Upper lobe of right lung (tissue), 1 donor: ENCODE measurements at places on chromosomes 2 and 18. TPM values are rescaled to one million over a fixed set of nuclear protein-coding genes. Genes with fewer than 3 reads are reported as not detected.

KIF5C gene
- 0.49 TPM for total RNA-seq

GRCh38 chr2:129605646-129606045 is 373.8 kb upstream of the RAB6C start:
- DNase-seq, result no peak
- no peak overlapping the region for H3K27ac ChIP-seq
- H3K27me3 ChIP-seq, result no peaks in the 10 kb centered on the region
- no peaks in the 10 kb centered on the region for H3K4me1 ChIP-seq

DNA sequence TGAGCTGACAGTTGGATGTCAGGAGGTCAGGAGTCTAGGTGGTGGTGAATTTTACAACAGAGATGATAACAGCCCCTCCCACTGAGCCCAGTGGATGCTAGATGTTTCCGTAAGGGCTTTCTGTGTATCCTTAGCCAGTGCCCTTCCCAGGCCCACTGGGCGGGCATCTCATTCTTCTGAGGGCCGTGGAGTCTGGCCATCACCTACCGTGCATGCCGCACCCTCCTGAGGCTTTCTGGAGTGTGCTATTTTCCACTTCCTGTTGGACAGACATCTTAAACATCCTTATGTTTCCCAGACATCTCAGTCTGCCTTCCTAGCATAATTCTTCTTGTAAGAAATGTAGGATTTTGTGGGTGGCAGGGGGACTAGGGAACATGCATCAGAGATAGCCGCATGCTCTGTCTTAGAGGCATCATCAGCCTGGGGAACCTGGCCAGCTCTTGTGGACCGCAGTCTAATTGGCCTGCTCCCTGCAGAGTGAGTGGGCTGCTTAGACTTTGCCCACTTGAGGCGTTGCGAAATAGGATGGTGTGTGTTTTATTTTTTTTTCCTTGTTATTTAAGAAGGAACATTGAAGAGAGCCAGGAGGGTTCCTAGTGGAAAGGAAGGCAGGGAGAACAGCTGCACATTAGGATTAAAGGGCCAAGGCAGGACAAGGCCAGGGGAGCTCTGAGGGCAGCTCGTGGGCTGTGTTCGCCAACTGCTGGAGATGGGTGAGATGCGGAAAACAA is 135.8 kb downstream of the SH3RF3 start:
- H3K36me3 ChIP-seq, result no peaks in the 10 kb centered on the region
- H3K27me3 ChIP-seq, result no peaks in the 10 kb centered on the region

DLX2 gene
- total RNA-seq, result not detected

DNA sequence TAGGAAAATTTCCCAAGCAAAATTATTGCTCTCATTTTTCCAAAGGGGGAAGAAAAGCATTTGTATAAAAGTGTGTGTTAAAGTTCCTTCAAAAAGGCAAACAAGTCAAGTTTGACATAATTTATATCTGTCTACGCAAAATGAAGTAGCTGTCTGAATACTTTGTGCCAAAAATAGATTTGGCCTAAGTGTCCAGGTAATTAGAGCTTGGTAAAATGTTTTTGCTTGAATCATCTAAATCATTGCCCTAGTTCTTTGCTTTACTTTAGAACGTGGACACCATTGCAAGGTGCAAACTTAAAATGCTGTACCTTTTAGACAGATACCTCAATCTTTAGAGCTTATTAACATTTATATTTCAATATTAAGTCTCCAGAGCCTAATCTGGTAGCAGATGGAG is 97.6 kb upstream of the MAPRE2 start:
- no peak overlapping the region for H3K4me3 ChIP-seq
- no peak for DNase-seq
- H3K4me1 ChIP-seq, result no peaks in the 10 kb centered on the region
- no peak overlapping the region for H3K27ac ChIP-seq

GRCh38 chr2:15243762-15244161 is 317.4 kb downstream of the NBAS start:
- H3K4me1 ChIP-seq, result no peaks in the 10 kb centered on the region
- DNase-seq, result no peak
- H3K4me3 ChIP-seq, result no peak overlapping the region
- no peaks in the 10 kb centered on the region for H3K36me3 ChIP-seq

GRCh38 chr2:100260712-100261620 is 61.3 kb downstream of the LONRF2 start:
- DNase-seq, result no peak
- no peak overlapping the region for H3K27ac ChIP-seq
- H3K4me1 ChIP-seq, result no peaks in the 10 kb centered on the region

DNA sequence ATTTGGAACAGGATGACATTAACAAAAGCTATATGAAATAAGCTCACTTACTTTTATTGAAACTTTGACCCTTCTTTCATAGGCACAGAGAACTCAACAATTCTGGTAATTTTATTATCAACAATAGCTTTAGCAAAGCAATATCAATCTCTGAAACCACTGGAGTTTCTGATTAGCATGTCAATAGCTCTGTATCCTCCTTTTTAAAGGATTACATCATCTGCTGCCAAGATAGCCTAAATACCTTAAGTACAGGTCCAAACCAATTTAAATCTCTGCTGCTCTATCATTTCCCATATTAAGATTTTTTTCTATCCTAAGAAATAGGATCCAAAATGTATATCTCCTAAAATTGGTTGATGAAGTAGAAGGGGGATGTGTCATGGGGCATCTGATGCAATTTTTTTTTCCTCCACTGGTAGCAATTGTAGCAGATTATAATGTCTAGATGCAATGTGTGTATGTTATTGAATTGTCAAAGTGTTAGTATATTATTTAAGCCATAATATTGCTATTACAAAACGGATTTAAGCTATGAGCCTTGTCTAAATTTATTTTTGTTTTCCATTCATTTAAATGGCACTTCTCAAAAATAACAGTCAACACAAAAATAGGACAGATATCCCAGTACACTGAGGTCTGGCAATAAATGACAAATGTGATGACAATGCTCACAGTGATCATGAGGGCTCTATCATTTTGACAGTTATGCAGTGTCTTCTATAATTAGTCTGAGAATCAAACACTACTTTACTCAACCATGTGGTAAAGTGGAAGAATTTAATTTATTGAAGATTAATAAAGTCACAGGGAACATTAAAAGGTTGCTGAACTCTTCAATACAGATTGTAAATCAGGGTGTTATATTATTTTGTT is 328.4 kb downstream of the CDH7 start:
- no peaks in the 10 kb centered on the region for H3K36me3 ChIP-seq
- no peaks in the 10 kb centered on the region for H3K27me3 ChIP-seq
- H3K27ac ChIP-seq, result no peak overlapping the region

CPO gene
- total RNA-seq, result not detected

GRCh38 chr2:55437515-55438390 is 18.1 kb upstream of the CCDC88A start:
- H3K4me1 ChIP-seq, result no peaks in the 10 kb centered on the region
- H3K36me3 ChIP-seq, result no peaks in the 10 kb centered on the region
- no peaks in the 10 kb centered on the region for H3K27me3 ChIP-seq
- H3K4me3 ChIP-seq, result no peak overlapping the region

DNA sequence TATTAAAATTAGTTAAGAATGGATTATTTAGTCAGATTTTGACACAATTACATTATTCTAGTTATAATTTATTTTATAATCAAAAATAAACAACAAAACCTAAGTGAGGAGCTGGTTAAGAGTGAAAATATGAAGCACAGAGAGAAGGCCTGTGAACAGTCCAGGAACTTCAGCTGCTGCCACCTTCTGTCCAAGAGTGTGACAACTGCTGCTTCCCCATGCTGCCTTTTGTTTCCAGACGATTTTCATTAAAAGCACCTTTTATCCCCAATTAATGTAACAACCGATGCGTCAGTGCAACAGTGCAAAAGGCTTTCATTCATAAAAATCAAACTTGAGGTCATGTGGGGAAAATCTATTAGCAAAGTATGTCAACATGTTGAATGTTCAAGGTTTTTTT is 363.6 kb downstream of the CTNNA2 start:
- no peak for DNase-seq
- no peaks in the 10 kb centered on the region for H3K27me3 ChIP-seq
- H3K36me3 ChIP-seq, result no peaks in the 10 kb centered on the region
- H3K4me1 ChIP-seq, result no peaks in the 10 kb centered on the region
- no peak overlapping the region for H3K27ac ChIP-seq
- H3K4me3 ChIP-seq, result no peak overlapping the region

DNA sequence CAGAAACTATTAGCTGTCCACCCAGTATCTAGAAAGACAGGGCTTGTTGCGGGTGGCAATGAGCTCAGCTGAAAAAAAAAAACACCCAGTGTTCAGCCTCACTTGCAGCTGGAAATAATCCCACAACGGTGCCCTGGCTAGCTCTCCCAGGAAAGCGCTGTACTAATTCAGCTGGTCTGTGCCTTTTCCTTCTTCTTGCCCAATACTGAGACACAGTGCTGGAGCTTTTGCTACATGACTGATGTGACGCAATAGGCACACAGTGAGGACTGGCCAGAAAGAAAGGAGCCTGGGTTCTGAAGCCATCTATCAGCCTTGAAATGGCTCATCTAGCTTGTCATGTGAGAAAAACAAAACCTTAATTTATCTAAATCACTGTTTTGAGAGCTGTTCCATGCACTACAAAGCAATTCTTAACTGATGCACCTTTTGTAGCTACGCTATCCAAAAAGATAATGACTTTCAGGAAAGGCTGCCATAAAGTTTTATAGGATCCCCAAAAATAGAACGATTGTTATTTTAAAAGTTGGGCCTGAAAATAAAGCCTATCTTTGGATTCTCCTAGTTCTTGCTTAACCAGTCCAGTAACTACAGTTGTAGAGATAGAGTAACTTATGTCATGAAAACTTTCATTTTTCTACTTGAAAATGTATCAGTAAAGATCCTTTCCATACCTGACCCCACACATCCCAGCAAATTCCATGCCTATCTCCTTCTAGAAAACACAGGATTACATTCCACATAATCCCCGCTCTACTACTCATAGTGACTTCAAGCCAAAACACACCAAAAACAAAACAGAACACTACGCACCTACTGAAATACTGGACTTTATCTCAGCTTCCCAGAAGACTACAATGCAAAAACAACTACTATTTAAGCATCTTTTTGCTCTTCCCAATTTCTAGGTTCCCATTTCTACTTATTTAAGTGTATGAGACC is 15.9 kb downstream of the KIDINS220 start:
- no peak for DNase-seq
- peaks cover 19% of the 10 kb centered on the region for H3K4me1 ChIP-seq
- no peaks in the 10 kb centered on the region for H3K27me3 ChIP-seq
- peak overlapping the region; percentile 81 for H3K27ac ChIP-seq
- no peak overlapping the region for H3K4me3 ChIP-seq
- peaks cover 64% of the 10 kb centered on the region for H3K36me3 ChIP-seq

DNA sequence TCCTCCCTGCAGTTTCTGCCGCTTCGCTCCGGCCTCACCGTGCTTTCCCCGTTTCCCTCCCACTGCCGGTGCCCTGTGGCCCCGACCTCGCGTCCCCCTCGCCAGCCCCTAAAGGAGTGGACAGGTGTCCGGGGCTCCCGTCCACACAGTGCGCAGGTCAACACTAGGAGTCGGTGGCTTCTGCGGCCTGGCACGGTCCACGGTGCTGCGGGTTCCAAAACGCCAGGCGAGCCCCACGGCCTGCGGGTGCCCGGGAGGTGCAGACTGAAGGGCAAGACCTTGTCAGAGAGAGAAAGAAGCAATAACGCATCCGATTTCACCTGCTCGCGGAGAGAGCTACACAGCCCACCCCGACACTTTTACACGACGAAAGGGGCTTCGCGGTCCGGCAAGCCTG is 588.7 kb upstream of the SALL3 start:
- no peaks in the 10 kb centered on the region for H3K27me3 ChIP-seq
- no peaks in the 10 kb centered on the region for H3K36me3 ChIP-seq
- no peak for DNase-seq
- no peak overlapping the region for H3K27ac ChIP-seq

DNA sequence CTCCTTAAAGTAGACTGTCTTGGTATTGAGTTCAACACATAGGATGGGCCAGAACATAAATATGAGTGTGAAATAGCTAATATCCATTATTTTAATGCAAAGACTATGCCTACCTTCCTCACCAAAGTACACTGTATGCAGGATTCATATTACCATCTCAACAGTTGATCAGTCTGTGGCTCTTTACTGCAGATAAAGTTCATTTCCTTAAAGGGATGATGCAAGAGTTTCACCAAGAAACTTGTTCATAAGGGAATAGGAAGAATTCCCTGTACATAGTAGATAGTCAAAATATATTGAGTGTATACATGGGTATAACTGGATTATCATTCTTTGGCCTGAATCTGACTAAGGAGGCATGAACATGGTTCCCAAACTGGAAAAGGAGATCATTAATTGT is 35.0 kb downstream of the MARS2 start:
- no peaks in the 10 kb centered on the region for H3K4me1 ChIP-seq
- no peaks in the 10 kb centered on the region for H3K27me3 ChIP-seq
- H3K4me3 ChIP-seq, result no peak overlapping the region
- H3K27ac ChIP-seq, result no peak overlapping the region

NT5DC4 gene
- not detected for total RNA-seq

GRCh38 chr2:205366336-205367060 is 315.8 kb upstream of the NRP2 start:
- no peaks in the 10 kb centered on the region for H3K27me3 ChIP-seq
- no peak for DNase-seq
- H3K4me3 ChIP-seq, result no peak overlapping the region
- no peaks in the 10 kb centered on the region for H3K4me1 ChIP-seq
- H3K36me3 ChIP-seq, result no peaks in the 10 kb centered on the region
- no peak overlapping the region for H3K27ac ChIP-seq

DNA sequence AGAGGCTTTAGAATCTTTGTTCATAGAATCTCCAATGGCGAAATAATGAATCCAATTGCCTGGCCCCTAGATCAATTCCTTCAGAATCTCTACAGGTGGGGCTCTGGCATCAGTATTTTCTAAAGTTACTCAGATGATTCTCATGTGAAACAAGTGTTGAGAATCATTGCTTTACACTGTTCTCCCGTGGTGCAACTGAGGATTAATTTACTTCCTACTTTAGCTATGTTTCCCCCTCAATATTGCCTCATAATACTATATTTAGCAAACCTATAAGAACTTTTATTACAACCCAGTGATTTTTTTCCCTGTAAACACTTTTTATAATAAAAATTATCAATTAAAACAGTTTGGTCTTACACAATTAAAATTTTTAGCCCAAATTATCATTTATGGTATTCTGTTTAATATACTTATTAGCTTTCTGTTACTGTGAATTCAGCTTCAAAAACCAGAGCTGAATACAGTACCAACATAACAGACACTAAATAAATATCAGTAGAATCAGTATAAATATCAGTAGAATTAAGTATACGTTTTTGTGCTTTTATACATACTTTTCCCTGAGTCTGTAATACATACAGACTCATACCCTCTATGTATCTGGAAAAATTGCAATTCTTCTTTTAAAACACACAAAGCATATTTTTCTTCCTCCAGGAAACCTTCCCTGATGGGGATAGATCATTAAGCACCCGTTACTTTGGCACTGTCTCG is 20.8 kb downstream of the SLC38A11 start:
- peaks cover 7% of the 10 kb centered on the region for H3K4me1 ChIP-seq
- no peaks in the 10 kb centered on the region for H3K36me3 ChIP-seq
- no peaks in the 10 kb centered on the region for H3K27me3 ChIP-seq
- H3K27ac ChIP-seq, result no peak overlapping the region
- no peak for DNase-seq

DNA sequence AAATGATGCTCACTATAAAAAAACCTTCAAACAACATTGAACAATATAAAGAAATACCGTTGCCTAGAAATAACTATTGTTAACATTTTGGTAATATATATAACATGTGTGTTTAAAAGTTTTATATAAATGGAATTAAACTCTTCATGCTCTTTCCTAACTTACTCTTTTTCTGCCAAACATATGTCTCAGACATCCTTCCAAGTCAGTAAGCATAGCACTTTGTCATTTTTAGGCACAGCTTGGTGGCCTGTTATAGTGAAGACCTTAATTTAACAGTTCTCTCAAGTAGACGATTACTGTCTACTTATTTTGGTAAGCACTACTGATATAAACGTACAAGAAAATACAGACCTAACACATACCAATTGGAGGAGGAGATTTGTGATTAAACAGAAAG is 23.9 kb downstream of the ABCG5 start:
- H3K36me3 ChIP-seq, result peaks cover 17% of the 10 kb centered on the region
- H3K4me3 ChIP-seq, result no peak overlapping the region
- DNase-seq, result no peak
- no peaks in the 10 kb centered on the region for H3K4me1 ChIP-seq
- no peak overlapping the region for H3K27ac ChIP-seq
